ENCODE measurements at places on chromosomes 7 and 10. TPM values are rescaled to one million over a fixed set of nuclear protein-coding genes. Genes with fewer than 3 reads are reported as not detected.

Gene BEND7
- 5.0 TPM for total RNA-seq

Gene MSMB
- total RNA-seq: not detected

Gene MYO1G
- under 0.01 TPM for total RNA-seq

Gene ECD
- total RNA-seq: 20.8 TPM

Gene BMPR1A
- total RNA-seq: 48.9 TPM

Gene STOX1
- 0.14 TPM for total RNA-seq

Gene ANKRD61
- not detected for total RNA-seq

Gene SLC16A12
- not detected for total RNA-seq

Gene HERPUD2
- total RNA-seq: 29.7 TPM

Gene SUN3
- not detected for total RNA-seq

Gene TYW1
- 19.3 TPM for total RNA-seq

Gene FAM180A
- total RNA-seq: 5.5 TPM

Gene PAPSS2
- total RNA-seq: 147 TPM

Gene CROT
- 16.0 TPM for total RNA-seq

Gene ZNF394
- 22.5 TPM for total RNA-seq

Gene PKD1L1
- 0.09 TPM for total RNA-seq

Gene ACTL6B
- total RNA-seq: not detected

Gene MSS51
- total RNA-seq: 0.85 TPM

Gene RELN
- 0.74 TPM for total RNA-seq

Gene SUN1
- total RNA-seq: 95.4 TPM

Gene BBS9
- total RNA-seq: 26.1 TPM

Gene STEAP1B
- total RNA-seq: 6.9 TPM

Gene SPAM1
- total RNA-seq: not detected

Gene TSPAN15
- 0.85 TPM for total RNA-seq

Gene GNAI1
- total RNA-seq: 53.5 TPM

Gene LRRC17
- 71.5 TPM for total RNA-seq

Measured in smooth muscle cell of bladder (primary cell).